Tongue (tissue), 3 donors: ENCODE measurements at places on chromosomes 3 and 15. TPM values are rescaled to one million over a fixed set of nuclear protein-coding genes. Genes with fewer than 3 reads are reported as not detected.

SLC22A13 gene
- 0.51 TPM for total RNA-seq

LRTM1 gene
- total RNA-seq = 84.2 TPM

DAZL gene
- total RNA-seq = not detected

GPR15 gene
- not detected for total RNA-seq

SKOR1 gene
- 0.31 TPM for total RNA-seq

IDH3A gene
- 117 TPM for total RNA-seq

SLC26A6 gene
- 12.4 TPM for total RNA-seq

SCN11A gene
- 2.3 TPM for total RNA-seq

IL12A gene
- total RNA-seq = 0.62 TPM

TMIE gene
- total RNA-seq = not detected

MEGF11 gene
- 0.10 TPM for total RNA-seq

NPAP1 gene
- not detected for total RNA-seq

PRR20G gene
- total RNA-seq = not detected

LMAN1L gene
- total RNA-seq = not detected

MST1R gene
- 5.7 TPM for total RNA-seq

PLA2G4F gene
- 1.5 TPM for total RNA-seq

ROBO2 gene
- total RNA-seq = 22.1 TPM

WDR73 gene
- total RNA-seq = 24.0 TPM

ERICH6 gene
- total RNA-seq = not detected

CPLX3 gene
- total RNA-seq = not detected

ANKRD63 gene
- total RNA-seq = 2.4 TPM

RNF111 gene
- total RNA-seq = 27.7 TPM

EOGT gene
- 35.5 TPM for total RNA-seq

TAGLN3 gene
- total RNA-seq = 1.6 TPM

GOLGA8A gene
- total RNA-seq = 44.2 TPM

MAP1A gene
- total RNA-seq = 22.5 TPM

NRG4 gene
- total RNA-seq = not detected
